ENCODE measurements at places on chromosomes 12 and 14. TPM values are rescaled to one million over a fixed set of nuclear protein-coding genes. Genes with fewer than 3 reads are reported as not detected.

The TPPP2 gene
- 0.73 TPM for total RNA-seq

The ASCL1 gene
- not detected for total RNA-seq

The TAS2R42 gene
- total RNA-seq = not detected

The STAC3 gene
- 0.94 TPM for total RNA-seq

The MANSC4 gene
- total RNA-seq = not detected

The RAD9B gene
- 0.65 TPM for total RNA-seq

The STON2 gene
- 5.7 TPM for total RNA-seq

- DNase-seq = no peak
These were observed 703.7 kb upstream of the MGAT4C start for GRCh38 chr12:86959766-86960458.

- no peak for DNase-seq
These were observed 62.7 kb upstream of the KCNH3 start for GRCh38 chr12:49476091-49476490.

- DNase-seq = no peak
These were observed 117.8 kb downstream of the ITPR2 start for GRCh38 chr12:26715232-26715631.

- no peak for DNase-seq
These were observed 119.6 kb downstream of the LRRIQ1 start for GRCh38 chr12:85155791-85156190.

DNA sequence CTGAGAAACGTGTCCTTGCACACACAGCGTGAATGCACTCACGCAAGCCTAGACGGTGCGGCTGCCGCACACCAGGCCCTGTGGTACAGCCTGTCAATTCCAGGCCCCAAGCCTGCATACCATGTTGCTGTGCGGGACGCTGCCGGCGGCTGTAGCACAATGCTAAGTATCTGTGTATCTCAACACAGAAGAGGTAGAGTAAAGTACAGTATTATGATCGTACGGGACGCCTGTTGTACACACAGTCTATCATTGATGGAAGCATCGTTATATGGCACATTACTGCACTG, 45.0 kb downstream of the AMN start:
- no peak for DNase-seq

DNA sequence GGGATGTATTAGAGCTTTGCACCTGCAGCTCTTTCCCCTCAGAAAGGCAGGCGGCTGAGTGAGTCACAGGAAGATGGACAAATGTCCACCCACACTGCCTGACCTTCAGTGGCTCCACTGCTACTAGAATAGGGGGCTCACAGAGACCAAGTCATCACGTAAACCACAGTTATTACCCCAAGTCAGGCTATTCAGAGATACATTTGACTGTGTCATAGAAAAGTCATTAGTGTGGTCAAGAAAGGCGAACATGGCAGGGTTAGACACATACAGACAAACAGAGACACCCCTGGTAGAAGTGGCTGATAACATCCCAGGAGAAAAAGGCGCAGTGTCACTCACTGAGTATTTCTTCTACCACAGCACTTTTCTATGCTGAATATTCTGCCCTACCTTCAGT, 36.0 kb downstream of the GCH1 start:
- no peak for DNase-seq

DNA sequence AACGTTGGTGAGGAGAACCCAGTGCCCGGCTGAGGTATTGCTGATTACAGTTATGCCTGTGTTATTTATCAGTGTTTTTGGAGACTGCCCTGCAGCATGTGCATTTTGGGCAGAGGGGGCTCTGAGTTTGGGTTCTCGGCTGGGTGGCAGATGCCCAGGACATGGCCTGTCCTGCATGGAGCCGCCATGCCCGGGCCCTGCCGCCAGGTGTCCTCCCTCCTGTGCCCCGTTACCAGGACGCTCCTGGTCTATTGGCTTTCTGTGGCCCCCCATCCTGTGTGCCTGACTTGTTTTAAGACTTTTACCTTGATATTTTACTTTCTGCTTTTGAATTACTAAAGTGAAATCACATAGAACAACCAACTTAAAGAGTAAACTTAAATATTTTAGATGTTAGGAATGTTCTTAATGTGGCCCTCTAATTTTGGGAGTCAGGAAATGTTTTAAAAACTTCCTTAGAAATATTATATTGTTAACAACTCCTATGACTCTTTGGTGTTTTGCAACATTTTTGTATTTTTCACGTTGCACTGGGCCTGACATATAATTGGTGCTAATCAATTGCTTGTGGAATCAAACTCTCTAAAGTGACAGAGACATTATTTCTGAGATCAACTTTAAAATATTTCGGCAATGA, 51.8 kb downstream of the PRIMA1 start:
- DNase-seq = no peak

- DNase-seq = no peak
These were observed 106.7 kb upstream of the DAAM1 start for GRCh38 chr14:59081720-59082119.

DNA sequence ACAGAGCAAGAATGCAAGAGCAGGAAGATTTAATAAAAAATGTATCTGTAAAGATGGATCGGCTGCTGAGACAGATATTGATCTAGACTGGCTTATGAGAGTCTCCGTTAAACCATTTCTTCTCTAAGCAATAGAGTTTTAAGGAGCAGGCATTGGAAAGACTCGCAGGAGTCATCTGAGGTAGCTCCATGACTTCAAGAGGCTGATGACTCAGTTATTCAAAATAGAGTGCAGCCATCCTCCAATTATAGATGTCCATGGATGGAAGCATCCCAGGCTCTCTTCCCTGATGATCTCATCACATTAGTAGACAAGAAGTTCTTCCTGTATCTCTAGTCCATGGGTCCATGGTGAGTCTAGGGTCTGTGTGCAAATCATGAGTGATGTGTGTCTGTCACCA, 638.3 kb upstream of the TMEM132C start:
- DNase-seq = no peak

DNA sequence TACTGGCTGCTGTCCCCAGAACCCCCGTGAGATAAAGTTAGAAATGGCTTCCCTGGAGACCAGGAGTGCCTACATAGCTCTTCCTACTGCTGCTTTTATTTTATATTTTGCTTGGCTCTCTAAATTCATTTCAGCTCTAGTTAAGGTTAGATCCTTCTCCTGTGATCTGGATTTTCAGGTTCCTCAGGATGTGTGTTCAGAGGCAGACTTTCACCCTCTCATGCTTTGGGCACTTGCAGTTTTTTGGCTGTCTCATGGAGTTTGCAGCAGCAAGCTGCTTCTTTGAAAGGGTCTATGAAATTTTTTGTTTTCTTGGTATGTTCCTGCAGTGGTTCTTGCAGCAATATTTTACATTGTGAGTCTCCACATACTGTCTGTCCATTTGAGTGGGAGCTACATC, 93.3 kb downstream of the ATP23 start:
- no peak for DNase-seq

DNA sequence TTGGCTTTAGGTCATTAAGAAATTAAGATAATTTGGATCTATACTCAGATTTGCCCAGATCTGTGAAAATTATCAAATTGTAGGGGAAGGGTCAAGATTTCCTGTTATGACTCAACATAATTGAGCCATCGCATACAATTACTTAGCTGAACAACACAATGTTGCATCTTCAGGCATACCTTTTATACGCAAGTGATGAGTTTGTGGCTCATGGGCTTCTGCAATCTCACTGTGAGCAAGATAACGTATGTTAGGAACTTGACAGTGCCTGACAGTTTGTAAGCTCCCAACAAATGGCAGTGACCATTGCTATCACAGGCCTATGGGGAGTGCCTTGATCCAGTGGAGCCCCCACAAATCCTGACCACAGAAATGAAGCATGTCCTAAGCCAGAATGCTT, 199.7 kb downstream of the BCAT1 start:
- no peak for DNase-seq

All from cardiac septum (tissue), 1 donor.